Right hindlimb (tissue), 1 donor: ENCODE measurements at places on chromosomes 6 and 20.

GRCh38 chr6:113679051-113679450 is 178.1 kb upstream of the MARCKS start:
- no peak for DNase-seq

DNA sequence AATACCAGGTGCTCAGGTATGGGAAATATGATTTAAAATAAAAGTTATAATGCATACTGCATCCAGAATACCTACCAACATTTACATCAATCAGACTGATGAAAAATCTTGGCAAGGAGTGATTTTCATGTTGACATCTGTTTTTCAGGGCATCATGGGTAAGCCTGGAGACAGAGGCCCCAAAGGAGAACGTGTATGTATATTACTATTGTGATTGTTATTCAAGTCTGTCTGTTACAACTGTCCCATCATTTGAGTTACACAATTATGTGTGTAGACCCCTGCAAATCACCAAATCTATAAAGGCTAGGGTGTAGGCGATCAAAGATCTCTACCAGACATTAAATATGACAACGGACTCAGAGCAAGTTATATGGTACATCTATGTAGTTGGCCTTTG is 118.2 kb downstream of the COL9A1 start:
- no peak for DNase-seq

- DNase-seq: no peak
Measured at GRCh38 chr20:35954907-35955251, 577 bp upstream of the SCAND1 start.

DNA sequence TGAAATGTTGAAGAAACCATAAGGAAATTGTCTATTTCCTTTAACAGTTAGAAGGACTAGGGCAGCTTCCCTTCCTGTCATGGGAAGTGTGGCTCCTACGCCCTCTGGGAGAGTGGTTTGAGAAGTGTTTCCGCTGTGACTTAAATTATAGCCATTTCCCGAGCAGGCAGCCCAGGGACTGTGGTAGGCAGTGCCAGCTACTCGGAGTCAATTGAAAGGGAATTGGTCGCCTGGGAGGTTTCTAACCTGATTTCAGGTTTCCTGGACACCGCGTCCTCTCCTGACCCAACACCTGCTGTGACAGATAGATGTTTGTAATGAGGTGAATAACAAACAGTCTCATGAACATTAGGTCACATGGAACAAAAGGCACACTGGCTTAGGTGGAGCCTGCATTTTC is 256.1 kb upstream of the PLCB4 start:
- DNase-seq: peak; percentile 53

DNA sequence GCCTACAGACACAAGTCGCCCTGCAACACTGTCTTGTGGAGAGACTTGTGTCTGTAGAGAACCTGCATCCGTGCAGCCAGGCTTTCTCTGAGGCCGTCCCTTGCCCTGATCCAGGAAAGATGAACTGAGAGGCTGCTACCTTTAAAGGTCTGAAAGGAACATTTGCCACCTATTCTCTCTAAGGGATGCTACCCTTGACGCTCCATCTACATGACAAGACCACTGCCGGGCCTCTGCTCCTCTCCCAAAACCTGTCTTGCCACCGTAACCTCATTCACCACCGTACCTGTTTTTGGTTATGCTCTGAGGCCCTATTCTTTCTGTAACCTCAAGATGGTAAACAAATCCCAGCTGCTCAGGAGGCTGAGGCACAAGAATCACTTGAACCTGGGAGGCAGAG is 73.9 kb downstream of the FOXF2 start:
- no peak for DNase-seq

DNA sequence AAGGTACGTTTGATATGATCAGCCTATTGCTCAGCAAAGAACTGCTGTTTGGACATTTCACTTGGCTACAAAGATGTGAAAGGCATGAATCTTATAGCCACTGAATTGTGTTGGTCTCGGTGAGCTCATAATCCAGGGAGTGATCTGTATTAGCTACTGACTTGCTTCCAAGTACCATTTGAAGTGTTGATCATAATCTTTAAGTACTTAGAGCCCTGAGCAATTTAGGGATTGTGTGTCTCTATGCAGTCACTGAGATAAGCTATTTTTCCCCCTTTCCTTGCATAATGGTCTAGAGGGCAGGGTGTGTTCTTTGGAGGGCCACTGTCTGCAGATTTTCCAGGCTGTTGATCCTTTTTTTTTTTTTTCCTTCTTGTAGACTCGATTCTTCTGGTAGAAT is 393.6 kb downstream of the ESR1 start:
- no peak for DNase-seq

GRCh38 chr6:112149719-112150263 is 62.4 kb downstream of the FAM229B start:
- peak; percentile 39 for DNase-seq

- DNase-seq: no peak
Measured at GRCh38 chr6:159646733-159647132, 46.3 kb downstream of the SOD2 start.

DNA sequence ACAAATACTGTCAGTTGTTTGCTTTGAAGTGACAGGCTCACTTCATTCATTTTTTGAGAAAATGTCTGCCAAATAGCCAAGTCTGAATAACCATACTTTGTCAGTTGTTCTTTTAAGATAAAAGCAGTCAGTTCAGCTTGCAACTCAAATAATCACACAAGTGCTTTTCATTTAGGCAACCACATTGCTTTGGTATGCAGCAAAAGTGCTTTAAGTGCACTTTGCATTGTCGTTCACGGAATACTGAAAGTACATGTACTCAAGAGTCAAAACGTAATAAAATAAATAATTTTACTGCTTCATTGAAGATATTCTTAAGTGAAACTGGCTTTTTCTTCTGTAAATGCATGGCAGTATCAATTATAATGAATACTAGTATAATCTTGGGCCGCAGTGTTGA is 107.2 kb downstream of the MMS22L start:
- DNase-seq: no peak

GRCh38 chr6:154426997-154427396 is 70.4 kb upstream of the IPCEF1 start:
- DNase-seq: no peak

DNA sequence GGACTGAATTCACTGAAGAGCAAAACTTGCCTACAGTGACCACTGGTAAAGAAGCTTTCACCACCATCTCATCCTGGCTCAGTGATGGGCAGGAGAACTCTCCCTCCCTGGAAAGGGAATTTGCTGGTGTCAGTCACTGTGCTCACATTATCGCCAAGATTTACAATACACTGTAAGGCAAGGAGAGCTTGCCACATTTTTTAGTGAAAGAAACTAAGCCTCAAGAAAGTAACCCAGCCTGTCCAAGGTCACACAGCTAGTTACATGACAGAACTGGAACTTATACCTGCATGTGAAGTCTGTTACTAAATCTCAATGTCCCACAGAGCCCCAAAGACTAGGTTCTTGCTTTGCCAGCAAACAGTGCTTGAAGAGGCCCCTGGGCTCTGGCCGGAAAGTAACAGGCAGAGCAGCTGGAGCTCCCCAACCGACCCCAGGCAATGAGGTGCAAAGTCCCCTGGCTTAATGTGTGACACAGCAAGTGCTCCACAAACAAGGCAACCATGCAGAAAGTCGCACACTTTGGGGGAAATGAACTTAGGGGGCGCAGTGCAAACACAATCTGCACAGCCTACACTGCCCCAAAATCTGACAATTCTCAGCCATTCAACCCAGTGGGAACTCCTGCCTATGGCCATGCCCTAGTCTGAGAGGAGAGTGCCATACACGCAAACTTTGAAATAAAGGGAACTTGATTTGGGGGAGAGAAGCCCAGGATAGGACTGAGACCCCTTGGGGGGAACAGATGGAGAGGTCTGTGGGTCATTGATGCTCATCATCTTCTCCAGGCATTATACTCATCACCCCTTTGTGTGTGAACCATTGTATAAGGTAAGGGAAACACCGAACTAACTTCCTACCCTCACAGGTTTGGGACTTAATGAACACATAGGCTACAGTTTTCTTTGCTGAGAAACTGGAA is 1.9 kb downstream of the BCL2L1 start:
- DNase-seq: peak; percentile 32

DNA sequence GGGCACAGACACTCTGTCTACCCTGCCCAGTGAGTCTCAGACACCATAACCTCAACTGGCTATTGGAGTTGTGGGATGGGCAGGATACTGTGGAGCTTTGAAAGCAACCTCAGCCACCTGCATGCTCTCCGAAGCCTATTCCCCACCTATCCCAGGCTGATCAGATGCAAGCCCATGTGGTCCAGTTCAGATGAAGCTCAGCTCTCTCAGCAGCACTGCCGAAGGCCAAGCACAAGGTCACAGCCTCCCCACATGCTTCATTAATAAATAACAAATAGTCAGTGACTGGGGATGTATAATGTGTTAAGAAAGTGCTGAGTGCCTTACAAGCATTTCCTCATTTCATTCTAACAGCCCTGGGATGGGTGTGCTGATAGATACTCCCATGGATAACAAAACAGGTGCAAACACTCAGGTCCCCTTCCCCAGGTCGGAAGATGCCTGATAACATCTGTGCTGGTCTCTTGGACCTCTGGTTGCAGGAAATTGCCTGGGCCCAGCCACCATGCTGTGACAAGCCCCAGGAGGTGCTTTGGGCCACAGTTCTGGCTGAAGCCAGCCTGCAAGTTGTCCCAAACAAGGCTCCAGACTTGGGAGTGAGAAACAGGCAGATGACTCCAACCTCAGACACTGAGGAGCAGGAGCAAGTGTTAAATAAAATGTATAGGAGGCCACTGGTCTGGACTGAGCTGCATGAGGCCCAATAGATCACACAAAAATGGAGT is 3.7 kb downstream of the ACSS1 start:
- no peak for DNase-seq

DNA sequence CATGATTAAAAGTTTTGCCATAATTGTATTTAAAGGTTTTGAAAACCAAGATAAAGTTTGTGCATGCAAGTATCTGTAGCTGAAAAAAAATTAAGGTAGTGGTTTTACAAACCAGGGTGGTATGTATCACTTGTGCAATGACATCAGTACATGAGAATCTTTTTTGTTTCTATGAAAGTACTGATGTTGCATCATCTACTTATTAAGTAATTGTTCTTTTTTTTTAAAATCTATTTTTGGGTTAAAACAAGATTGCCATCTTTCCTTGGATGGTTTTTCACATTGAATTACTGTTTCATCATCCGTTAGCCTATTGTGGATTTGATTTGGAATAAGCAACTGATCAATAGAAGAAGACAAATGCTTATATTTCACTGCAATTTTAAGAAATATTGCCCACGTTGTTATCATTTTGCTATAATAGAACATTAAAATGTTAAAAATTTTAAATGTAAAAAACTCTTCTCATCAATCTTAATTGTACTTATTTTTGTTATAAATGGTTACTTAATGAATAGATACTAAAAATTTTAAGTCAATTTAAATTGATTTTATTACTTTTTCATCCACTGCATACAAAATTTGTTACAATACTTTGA is 39.8 kb upstream of the TAGAP start:
- no peak for DNase-seq

- DNase-seq: no peak
Measured at GRCh38 chr20:57968120-57968519, 258.3 kb upstream of the PMEPA1 start.

DNA sequence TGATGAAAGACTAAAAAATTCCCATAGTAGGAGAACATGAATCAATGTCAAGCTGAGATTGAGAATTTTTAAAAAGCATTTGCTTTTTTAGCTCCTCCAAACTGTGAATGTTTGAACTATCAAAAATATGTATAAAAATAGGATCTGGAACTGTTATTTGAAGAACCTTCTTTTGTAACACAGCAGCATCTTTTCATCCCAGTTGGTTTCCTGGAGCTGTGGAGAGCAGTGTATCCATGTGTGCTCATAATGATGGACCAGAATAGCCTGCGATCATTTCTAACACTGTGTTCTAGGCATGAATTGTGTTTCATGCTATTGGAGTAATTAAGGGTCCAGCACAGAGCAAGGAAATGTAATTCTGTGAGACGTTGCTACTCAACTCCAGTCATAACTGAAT is 22.1 kb downstream of the MRAP2 start:
- DNase-seq: no peak

DNA sequence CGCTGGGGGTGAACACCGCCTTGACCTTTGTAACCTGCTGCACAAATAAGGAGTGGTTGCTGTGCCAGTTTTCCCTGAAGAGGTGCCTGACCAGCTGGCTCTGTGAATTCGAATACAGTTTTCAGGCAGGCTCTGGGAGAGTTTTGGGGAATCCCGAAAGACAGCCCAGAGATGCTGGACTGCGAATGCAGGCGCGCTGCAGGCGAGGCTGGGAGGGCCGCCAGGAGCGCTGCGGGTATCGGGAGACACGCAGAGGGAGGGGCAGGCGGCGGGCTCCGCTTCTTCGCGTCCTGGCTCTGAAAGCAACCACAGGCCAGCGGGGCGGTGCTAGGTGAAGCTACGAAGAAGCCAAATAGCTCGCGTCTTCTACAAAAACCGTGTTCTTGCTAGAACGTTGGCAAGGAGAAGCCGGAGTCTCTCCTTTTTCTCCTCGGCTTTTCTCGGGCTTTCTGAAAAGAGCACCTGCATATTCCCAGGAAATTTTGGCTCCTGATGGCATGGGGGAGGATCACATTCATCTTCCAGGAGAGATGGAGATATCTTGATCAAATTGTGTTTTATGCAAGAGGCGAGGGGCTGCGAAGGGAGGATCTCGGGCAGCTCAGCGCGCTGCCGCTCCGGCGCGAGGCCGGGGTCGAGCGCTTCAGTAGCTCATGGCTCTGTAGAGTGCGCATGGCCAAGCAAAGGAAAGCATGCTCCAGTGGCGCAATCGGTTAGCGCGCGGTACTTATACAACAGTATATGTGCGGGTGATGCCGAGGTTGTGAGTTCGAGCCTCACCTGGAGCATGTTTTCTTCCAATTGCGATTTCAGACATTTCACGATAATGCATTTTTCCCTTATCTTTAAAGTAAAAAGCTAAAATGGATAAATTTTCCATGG is 158.1 kb upstream of the ZNF184 start:
- DNase-seq: peak; percentile 50

GRCh38 chr6:53504512-53504911 is 40.4 kb downstream of the GCLC start:
- no peak for DNase-seq

GRCh38 chr20:31605902-31606803 is 1.1 kb downstream of the ID1 start:
- DNase-seq: peak; percentile 51

DNA sequence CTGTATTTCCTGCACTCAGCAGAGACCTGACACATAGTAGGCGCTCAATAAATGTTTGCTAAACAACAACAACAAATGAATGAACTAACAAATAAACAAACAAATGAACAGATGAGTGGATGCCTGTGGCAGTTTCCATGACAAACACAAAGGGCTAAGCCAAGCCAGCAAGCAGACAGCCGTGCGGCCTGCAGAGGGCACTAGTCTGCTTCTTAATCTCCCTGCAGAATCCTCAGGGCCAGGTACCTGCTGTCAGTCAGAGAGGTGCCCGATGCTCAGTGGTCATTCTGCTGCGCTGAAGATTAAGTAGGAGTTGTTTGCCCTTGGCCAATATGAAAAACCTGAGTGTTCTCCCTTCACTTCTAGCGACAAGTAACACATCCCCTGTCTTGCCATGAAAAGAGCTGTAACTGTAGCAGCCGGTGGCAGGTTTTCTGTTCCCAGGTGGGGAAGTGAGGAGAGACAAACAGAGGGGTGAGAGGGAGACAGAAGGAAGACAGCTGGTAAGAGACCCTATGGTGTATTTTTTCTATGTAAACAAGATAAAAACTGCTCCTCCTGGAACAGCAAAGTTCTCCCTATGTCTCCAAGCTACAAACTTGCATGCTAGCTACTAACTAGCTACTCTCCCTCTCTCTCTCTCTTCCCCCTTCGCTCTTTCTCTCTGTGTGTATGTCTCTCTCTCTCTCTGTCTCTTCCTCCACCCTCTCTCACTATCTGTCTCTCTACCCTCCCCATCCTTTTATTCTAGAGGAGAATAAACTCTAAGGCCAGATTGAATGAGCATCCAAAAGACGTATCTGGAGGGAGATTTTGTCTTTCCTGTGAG is at the start of gene MC3R:
TSS of gene MC3R (plus strand) at position 779 of the 829 bp plus-strand sequence. CDS start 112 bp downstream, outside the sequence.
- peak; percentile 44 for DNase-seq
